ENCODE measurements at places on chromosomes 7 and 10.

DNA sequence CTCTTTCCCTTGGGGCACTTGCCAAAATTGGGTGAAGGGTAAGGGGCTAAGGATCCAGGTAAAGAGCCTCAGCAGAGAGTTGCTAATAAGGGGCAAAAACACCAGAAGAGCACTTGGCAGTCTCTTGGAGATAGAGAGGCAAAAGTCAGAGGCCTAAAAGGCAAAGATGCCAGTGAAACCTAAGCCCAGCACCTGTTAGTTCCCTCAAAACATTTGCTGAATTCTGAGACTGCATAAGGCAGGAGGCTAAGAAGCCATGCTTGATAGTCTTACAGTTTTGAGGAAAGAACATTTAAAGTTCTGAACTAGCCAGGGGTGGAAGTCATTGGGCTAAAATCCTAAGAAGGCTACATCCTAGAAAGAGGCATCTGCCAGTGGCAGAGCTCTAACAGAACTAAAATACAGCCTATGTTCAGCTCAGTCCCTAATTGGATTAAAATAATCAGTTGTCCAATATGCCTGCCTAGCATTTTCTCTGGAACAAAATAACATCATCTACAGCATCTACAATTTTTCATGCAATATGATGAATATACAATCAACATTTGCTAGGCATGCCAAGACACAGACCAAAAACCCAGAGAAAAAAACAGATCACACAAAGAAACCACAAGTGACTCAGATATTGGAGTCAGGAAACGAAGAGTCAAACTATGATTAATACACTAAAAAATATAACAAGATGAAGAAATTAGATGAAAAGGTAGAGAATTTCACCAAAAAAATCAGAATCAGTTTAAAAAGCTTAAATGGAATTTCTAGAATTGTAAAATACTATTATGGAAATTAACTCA lies 7.7 kb downstream of the HTR7 start:
- DNase-seq = no peak

- no peak for DNase-seq
Observed at GRCh38 chr7:51374936-51375335, 58.3 kb upstream of the COBL start.

GRCh38 chr10:22618078-22618785 lies 96.1 kb downstream of the PIP4K2A start:
- no peak for DNase-seq

- no peak for DNase-seq
Observed at GRCh38 chr10:80927419-80928078, 389.8 kb downstream of the SH2D4B start.

- DNase-seq = peak; percentile 90
Observed at GRCh38 chr10:128150045-128150493, 23.8 kb upstream of the MKI67 start.

DNA sequence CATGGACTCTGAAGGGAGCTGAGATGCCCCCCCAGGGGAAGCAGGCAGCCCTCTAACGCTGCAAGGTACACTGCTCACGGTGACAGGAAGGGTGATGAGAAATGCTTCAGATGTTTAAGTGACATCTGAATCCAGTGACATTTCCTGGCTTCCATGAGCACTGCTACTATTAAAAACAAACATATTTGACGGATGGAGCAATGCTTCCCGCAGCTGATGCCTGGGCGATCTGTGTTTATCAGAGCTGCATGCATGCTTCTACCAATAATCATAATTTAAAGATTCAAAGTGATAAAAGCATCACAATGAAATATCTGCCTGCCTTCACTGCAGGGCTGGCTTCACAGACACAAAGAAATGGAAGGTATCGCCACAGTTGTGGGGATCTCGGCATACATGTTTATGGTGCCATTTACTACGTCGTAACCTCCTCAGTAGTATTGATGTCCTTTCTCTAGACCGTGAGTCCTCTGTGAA lies 66.1 kb upstream of the AOAH start:
- DNase-seq = no peak

DNA sequence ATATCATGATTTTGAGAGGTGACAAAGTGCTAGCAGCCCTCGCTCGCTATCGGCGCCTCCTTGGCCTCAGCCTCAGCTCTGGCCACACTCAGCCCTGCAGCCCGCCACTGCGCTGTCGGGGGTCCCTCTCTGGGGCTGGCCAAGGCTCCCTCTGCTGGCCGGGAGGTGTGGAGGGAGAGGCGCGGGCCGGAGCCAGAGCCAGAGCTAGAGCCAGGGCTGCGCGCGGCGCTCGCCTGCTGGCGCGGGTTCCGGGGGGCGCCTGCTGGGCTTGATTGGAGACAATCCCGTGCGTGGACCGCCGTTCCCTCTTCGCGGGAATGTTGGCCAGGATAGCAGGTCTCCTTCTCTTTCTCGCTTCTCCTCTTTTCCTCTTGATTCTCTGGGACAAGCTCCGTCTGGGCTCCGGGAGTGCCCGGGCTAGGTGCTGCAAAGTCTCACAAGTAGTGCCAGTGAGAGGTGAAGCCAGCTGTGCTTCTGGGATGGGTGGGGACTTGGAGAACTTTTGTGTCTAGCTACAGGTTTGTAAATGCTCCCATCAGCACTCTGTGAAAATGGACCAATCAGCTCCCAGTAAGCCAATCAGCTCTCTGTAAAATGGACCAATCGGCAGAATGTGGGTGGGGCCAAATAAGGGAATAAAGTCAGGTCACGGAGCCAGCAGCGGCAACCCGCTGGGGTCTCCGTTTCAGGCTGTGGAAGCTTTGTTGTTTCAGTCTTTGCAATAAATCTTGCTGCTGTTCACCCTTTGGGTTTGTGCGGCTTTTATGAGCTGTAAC lies 43.4 kb upstream of the ELMO1 start:
- no peak for DNase-seq

DNA sequence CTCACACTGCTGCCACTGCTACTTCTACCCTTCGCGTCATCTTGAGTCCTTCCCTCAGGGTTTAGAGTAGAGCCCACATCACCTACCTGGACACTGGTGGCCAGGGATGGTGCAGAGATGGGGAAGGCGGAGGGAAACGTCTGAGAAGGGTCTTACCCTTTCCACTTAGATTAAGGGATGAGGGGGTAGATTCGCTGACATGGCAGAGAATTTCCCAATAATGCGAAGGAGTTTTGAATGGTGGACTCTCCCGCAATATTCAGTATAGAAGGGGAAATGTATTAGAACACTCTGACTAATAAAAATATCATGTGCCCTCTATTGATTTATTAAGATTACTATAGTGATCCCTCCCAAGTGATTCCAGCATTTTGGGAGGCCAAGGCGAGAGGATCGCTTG lies 209.5 kb upstream of the KIAA1217 start:
- DNase-seq = no peak

All from activated CD8-positive, alpha-beta memory T cell treated with anti-CD3 and anti-CD28 coated beads for 24 hours (primary cell).